ENCODE measurements at places on chromosomes 1 and 21.

DNA sequence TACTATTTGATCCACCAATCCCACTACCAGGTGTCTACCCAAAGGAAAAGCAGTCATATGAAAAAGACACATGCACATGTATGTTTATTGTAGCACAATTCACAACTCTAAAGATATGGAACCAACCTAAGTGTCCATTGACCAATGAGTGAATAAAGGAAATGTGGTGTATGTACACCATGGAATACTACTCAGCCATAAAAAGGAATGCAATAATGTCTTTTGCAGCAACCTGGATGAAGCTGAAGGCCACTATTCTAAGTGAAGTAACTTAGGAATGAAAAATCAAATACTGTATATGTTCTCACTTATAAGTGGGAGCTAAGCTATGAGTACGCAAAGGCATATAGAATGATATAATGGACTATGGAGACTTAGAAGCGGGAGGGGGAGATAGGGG lies 12.6 kb downstream of the ADIPOR1 start:
- no peak for DNase-seq

DNA sequence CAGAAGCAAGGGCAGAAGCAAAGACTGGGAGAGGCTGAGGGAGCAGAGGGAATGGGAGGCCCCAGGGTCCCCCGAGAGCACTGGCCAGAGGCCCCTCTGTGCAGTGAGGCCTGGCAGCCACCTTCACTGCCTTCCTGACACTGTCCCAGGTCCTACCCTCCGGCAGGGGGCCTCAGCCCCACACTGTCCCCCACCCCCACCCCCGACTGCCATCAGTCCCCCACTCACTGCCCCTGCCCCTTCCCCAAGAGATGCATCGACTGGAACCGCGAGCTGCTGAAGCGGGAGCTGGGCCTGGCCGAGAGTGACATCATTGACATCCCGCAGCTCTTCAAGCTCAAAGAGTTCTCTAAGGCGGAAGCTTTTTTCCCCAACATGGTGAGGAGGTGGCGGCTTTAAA lies 13.0 kb upstream of the PADI6 start:
- no peak for DNase-seq

GRCh38 chr1:91803847-91804545 lies 82.0 kb downstream of the TGFBR3 start:
- peak; percentile 25 for DNase-seq

- DNase-seq: no peak
Measured at GRCh38 chr1:156652131-156652991, 10.4 kb downstream of the BCAN start.

DNA sequence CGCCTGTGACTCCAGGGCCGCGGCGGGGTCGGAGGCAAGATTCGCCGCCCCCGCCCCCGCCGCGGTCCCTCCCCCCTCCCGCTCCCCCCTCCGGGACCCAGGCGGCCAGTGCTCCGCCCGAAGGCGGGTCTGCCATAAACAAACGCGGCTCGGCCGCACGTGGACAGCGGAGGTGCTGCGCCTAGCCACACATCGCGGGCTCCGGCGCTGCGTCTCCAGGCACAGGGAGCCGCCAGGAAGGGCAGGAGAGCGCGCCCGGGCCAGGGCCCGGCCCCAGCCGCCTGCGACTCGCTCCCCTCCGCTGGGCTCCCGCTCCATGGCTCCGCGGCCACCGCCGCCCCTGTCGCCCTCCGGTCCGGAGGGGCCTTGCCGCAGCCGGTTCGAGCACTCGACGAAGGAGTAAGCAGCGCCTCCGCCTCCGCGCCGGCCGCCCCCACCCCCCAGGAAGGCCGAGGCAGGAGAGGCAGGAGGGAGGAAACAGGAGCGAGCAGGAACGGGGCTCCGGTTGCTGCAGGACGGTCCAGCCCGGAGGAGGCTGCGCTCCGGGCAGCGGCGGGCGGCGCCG lies at the start of gene SIM2:
Gene SIM2 (plus strand): TSS at position 135 of the 565 bp plus-strand sequence. CDS start 632 bp downstream, outside the sequence.
- no peak for DNase-seq

DNA sequence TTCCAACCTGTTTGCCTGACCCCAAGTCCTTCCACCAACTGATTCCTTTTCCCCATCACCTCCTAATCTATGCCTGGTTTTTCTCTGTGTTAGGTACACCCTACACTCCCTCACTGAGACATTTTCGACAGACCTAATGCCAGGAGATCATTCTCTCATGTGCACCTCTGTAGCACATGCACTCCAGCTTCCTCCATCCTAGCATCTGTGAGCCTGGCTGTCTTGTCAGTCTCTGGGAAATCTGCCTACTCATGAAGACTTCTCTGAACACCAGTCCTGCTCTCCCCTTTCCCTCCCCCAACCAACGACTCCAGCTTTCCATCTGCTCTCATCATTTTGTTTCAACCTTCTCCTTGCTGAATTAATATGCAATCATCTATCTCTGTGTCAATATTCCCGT lies 987 bp downstream of the MED8 start:
- no peak for DNase-seq

DNA sequence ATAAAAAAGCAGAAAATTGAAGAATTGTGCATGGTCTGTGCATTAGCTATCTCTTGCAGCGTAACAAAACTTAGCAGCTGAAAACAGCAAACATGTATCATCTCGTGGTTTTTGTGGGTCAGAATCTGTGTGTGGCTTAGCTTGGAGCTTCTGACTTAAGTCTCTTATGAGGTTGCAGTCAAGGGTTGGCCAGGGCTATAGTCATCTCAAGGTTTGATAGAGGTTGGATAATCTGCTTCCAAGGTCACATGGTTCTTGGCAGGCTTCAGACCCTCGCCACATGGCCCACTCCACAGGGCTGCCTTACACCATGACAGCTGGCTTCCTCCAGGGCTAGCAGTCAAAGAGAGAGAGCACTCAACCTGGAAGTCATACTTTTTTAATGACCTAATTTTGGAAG lies 35.9 kb downstream of the CNST start:
- DNase-seq: no peak

- DNase-seq: no peak
Measured at GRCh38 chr1:234398849-234399381, 25.7 kb downstream of the COA6 start.

- DNase-seq: no peak
Measured at GRCh38 chr21:45537746-45538291, 4.4 kb downstream of the SLC19A1 start.

GRCh38 chr1:93989601-93990000 lies 80.4 kb upstream of the GCLM start:
- no peak for DNase-seq

- no peak for DNase-seq
Measured at GRCh38 chr1:24888971-24889676, 41.0 kb downstream of the RUNX3 start.

DNA sequence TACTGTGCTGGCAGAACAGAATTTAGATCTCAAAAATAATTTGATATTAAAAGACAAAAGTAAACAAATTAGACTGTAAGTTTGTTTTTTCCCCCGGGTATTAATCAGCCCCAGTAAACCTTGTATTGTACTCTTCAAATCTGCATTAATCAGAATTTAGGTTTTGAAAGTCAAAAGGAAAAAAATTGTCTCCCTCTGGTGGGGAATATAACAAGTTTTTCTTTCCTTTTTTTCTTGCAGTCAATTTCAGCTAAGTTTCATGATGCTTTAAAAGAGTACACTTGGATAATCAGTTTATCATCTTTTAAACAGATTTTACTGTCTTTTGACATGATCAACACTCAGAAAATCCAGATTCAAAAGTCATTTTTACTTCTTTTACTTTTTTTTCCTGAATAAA lies 134.5 kb upstream of the PKN2 start:
- DNase-seq: no peak

GRCh38 chr1:200376528-200376927 lies 33.3 kb downstream of the ZNF281 start:
- no peak for DNase-seq

- DNase-seq: no peak
Measured at GRCh38 chr1:40633523-40633922, 32.0 kb downstream of the RIMS3 start.

- DNase-seq: no peak
Measured at GRCh38 chr1:10664251-10664650, 132.2 kb downstream of the CASZ1 start.

GRCh38 chr1:154773551-154773950 lies 96.5 kb downstream of the KCNN3 start:
- DNase-seq: no peak
